Stimulated activated CD8-positive, alpha-beta memory T cell treated with anti-CD3 and anti-CD28 coated beads, Interleukin-2, amount 100 ng/mL, for 48 hours (primary cell): ENCODE measurements at places on chromosomes 16 and 17.

GRCh38 chr16:66295213-66295612 lies 71.3 kb upstream of the CDH5 start:
- DNase-seq, result no peak

DNA sequence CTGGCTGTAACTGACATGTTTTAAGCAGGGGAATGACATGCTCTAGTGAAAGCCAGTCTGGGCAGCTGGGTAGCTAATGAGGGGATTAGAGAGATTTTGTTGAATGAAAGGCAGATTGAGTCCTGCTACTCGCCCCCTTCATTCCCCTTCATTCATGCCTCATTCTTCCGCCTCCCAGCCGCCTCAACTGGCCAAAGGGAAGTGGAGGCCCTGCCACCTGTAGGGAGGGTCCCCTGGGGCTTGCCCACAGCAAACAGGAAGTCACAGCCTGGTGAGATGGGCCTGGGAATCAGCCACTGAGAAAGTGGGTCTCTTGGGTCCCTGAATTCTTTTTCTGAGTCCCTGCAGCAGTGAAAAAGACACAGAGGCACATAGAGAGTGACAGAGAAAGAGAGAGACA lies 1.1 kb upstream of the CD19 start:
- DNase-seq, result no peak

DNA sequence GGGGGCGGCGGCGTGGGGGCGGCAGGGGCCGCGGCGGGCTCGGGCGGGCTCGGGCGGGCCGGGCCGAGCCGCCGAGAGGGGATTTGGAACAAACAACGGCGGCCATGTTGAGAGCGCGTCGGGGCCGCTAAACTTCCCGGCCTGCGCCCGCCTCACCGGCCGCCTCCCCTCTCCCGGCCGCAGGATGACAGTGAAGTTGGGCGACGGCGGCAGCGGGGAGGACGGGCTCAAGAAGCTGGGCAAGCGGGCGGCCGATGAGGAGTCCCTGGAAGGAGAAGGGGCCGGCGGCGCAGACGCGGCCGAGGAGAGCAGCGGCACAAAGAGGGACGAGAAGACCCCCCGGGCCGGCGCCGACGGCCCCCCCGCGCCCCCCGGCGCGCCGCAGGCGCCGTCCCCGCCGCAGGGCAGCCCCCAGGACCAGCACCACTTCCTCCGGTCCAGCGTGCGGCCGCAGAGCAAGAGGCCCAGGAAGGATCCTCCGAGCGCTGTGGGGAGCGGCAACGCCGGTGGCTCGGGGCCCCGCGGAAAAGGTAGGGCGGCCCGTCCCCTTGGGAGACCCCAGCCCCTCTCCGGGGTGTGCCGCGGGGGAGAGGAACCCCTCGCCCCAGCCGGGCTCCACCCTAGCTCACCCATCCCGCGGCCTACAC lies 2.4 kb downstream of the CRAMP1 start:
- DNase-seq, result no peak

GRCh38 chr17:76672270-76672851 lies 28.8 kb upstream of the ST6GALNAC1 start:
- no peak for DNase-seq
